ENCODE measurements at places on chromosomes 3 and 15.

GRCh38 chr15:52082197-52083036 lies 30.2 kb downstream of the BCL2L10 start:
- peak; percentile 75 for DNase-seq

DNA sequence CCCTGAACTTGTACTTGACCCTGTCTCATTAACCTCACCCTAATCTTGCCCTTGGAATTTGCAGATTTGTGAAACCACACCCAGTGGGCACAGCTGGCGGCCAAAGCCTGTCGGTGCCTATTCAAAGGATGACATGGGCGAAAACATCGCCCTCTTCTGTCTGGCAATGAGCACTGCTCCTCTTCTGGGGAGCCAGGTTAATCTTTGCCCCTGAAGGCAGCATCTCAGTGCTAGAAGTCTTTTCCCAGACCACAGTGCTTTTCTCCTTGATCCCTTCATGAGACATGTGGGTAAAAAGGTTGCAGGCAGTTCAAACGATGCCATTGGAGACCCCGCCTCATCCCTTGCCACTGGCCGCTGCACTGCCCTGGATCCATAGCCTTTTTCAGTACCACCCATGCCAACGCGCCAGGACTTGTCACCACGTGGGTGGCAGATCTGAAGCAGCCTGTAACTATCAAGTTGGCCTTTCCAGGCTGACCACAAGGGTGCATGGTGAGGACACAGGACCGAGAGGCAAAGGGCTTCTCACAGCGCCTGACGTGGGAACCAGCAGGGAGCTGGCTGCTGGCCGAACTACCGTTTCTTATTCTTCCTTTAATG lies 6.5 kb upstream of the DNASE1L3 start:
- peak; percentile 43 for DNase-seq

DNA sequence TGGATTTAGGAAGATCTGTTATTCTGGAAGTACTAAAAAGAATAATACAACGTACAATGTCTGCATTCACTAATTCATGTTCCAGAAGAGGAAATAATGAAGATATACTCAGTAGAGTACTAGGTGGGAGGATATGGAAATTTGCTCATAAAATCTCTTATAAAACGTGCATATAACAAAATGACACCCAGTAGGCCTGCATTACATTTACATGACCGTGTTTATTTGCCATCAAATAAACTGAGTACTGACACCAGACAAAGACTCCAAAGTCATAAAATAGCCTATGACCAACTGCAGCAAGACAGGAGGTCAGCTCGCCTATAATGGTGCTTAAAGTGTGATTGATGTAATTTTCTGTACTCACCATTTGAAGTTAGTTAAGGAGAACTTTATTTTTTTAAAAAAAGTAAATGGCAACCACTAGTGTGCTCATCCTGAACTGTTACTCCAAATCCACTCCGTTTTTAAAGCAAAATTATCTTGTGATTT lies 60.4 kb downstream of the DCUN1D1 start:
- no peak for DNase-seq

DNA sequence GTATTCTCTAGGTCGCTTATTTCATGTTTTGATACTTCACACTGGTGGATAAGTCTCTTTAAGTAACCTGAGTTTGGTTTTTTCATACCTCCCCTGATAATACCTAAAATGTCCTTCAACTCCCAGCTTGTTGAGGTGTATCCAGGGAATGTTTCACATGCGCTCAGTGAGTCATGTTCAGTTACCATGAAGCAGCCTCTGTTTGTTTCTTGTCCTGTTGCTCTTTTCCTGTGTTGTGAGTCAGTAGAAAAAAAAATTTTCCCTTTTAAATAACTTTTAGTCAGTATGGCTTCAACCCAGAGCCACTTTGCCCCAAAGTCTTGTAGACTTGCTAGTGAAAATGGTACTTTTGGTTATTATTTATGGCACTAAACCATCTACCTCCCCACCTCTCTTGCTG lies 278.4 kb upstream of the ZPLD1 start:
- DNase-seq, result peak; percentile 56

- peak; percentile 35 for DNase-seq
Measured at GRCh38 chr3:98763076-98763475, at the start of gene ST3GAL6. Gene ST3GAL6, plus strand, starts transcription at chr3:98763340. Its CDS starts 5,101 bp downstream, at chr3:98768441.

DNA sequence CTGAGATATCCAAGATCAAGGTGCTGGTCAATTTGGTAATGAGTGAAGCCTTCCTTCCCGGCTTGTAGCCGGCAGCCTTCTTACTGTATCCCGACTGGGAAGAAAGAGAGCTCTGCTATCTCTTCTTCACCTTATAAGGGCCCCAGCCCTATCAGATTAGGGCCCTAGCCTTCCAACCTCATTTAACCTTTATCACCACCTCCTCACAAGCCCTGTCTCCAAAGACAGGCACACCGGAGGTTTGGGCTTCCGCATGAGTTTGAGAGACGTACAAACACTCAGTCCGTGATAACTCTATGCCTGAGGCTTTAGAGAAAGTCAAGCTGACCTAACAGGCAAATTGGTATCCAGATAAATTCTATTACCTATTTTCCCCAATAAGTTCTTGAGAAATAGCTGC lies 243.9 kb downstream of the OPA1 start:
- DNase-seq, result no peak

- DNase-seq, result peak; percentile 77
Measured at GRCh38 chr15:89785774-89786140, 9.6 kb downstream of the MESP2 start.

- DNase-seq, result no peak
Measured at GRCh38 chr3:194245975-194246561, 105.1 kb downstream of the CPN2 start.

GRCh38 chr3:115141033-115141757 lies 5.9 kb downstream of the ZBTB20 start:
- DNase-seq, result no peak

- no peak for DNase-seq
Measured at GRCh38 chr15:38824719-38825118, 260.1 kb upstream of the RASGRP1 start.

GRCh38 chr3:40264451-40264850 lies 45.1 kb upstream of the EIF1B start:
- DNase-seq, result no peak

GRCh38 chr15:80742081-80742480 lies 37.1 kb upstream of the CEMIP start:
- DNase-seq, result no peak

GRCh38 chr15:35054380-35054779 lies 30.7 kb downstream of the NANOGP8 start:
- no peak for DNase-seq

DNA sequence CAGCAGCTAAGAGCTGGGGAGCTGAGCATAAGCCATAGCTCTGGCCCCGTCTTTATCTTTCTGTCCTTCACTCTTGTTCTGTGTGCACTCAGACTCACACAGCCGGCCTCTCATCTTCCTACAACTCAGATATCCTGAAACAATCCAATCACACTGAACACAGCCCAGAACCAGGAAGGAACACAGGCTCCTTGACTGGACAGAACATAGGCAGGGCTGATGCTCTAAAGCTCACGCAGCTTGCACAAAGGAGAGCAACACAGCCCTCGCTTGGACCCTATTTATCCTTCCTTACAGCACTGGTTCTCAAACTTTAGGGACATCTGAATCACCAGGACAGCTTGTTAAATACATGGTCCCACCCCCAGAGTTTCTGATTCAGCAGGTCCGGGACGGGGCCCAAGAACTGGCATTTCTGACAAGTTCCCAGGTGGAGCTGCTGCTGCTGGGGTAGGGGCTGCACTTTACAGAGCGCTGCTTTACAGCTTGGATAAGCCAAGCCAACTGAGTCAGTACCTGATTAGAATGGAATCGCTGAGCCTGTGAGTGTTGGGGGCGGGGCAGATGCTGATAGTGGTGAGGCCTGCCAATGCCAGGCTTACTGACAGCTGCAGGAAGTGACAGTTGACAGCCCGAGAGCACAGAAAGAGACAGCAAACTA lies 65.1 kb downstream of the MRPL46 start:
- DNase-seq, result no peak

DNA sequence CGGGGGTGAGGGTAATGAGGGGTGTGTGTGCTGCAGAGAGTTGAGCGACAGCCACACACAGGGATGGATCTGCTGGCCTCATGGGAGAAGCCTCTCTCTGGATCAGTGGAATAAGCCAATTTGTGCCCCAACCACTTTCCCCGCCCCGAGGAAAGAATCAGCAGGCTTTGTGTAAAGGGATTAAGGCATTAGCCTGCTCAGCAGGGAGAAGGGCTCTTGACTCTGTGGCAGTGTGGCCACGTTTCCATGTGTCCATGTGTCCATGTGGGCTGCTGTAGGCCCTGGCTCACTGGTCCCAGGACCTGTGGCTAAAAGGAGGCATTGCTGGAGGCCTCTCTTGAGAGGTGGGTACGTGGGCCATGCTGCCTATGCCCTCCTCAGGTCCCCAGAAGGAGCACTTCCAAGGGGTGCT lies 104.7 kb downstream of the HMG20A start:
- no peak for DNase-seq

DNA sequence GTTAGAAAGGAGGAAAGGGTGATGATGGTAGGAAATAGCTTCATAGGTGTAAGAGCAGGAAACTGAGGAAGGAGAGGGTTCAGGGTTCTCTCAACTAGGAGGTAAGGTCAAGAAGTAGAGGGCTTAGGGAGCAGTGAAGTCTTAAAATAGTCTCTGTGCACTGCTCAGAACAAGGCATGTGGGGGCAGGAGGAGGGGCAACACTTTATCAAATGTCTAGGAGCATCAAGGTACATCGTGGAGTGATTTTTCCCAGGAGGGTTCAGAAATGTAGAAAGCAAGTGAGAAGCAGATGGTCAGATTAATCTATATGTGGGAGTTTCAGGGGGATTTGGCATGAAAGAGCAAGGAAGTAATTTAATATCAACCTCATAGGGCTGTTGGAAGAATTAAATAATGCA lies 58.8 kb downstream of the TNIK start:
- no peak for DNase-seq

DNA sequence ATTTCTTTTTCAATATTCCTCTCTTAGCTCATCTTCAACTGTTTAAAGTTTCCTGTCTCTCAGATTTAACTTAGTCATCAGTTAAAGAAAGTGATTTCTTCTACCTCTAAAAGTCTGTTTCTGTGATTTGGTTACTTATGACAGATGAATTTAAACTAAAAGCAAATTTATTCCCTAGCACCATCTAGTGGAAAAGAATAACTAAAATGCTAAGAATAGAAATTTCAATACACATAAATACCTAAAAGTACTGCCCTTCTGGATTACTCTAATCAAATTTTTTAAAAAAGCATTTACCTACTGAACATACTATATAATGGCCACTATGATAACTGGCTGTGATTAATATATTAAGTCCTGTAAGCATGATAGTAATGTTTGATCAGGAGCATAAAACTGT lies 14.0 kb upstream of the ZCWPW2 start:
- DNase-seq, result no peak

GRCh38 chr15:99508852-99509251 lies 56.9 kb upstream of the MEF2A start:
- no peak for DNase-seq

DNA sequence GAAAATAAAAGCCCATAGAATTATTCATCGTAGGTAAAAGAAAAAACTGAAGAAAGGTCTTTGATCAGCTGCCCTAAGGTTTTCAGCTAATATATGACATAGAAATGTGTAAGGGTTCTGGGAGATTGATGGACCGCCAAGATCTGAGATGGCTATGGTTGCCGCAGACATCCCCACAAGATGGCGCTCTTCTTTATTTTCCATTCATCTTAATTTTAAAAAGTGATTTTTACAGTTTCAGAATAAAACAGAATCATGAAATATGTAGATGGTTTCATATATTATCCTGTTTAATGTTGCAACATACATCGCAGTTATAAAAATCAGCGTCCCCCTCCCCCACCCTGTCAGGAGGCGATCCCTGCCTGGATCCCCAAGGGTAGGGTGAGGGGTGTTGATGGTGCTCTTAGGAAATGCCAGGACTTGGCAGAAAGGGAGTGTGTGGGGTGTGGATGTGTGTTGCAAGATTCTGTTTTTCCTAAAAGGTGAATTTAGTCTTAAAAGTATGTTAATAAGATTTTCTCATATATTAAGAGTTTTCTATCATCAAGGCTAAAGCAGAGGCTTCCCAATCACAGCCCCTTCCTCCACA lies 68.8 kb downstream of the ANXA2 start:
- DNase-seq, result no peak

DNA sequence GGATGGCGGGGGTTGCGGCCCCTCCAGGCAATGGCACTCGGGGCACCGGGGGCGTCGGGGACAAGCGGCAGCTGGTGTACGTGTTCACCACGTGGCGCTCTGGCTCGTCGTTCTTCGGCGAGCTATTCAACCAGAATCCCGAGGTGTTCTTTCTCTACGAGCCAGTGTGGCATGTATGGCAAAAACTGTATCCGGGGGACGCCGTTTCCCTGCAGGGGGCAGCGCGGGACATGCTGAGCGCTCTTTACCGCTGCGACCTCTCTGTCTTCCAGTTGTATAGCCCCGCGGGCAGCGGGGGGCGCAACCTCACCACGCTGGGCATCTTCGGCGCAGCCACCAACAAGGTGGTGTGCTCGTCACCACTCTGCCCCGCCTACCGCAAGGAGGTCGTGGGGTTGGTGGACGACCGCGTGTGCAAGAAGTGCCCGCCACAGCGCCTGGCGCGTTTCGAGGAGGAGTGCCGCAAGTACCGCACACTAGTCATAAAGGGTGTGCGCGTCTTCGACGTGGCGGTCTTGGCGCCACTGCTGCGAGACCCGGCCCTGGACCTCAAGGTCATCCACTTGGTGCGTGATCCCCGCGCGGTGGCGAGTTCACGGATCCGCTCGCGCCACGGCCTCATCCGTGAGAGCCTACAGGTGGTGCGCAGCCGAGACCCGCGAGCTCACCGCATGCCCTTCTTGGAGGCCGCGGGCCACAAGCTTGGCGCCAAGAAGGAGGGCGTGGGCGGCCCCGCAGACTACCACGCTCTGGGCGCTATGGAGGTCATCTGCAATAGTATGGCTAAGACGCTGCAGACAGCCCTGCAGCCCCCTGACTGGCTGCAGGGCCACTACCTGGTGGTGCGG lies 1.9 kb downstream of the CHST2 start:
- DNase-seq, result peak; percentile 66

GRCh38 chr3:141462176-141462859 lies 24.5 kb upstream of the RASA2 start:
- DNase-seq, result no peak

- peak; percentile 39 for DNase-seq
Measured at GRCh38 chr15:67063689-67064606, 1.5 kb upstream of the SMAD3 start.

- no peak for DNase-seq
Measured at GRCh38 chr15:49215768-49216739, 46.0 kb downstream of the GALK2 start.

DNA sequence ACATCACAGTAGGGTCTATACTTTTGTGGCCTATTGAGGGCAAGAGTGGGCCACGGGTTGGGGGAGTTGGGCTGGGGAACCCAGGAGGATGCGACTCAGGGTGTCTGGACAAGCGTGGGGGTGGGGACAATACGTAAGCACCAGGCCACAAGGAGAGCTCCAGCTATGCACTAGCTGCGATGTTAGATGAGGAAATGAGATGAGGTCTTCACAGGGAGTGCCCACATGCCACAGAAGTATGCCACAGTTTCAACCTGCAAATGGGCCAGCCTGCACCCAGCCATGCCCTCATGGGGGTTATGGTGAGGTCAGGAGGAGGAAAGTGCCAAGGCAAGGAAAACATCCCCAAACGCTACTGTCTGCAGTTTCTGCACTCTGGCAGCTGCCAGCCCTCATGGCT lies 30.5 kb downstream of the CACNA2D2 start:
- no peak for DNase-seq

Measured in fibroblast of upper back skin (primary cell).